ENCODE measurements at places on chromosomes 4 and X. TPM values are rescaled to one million over a fixed set of nuclear protein-coding genes. Genes with fewer than 3 reads are reported as not detected.

Gene MAGEE1
- total RNA-seq, result 0.29 TPM

DNA sequence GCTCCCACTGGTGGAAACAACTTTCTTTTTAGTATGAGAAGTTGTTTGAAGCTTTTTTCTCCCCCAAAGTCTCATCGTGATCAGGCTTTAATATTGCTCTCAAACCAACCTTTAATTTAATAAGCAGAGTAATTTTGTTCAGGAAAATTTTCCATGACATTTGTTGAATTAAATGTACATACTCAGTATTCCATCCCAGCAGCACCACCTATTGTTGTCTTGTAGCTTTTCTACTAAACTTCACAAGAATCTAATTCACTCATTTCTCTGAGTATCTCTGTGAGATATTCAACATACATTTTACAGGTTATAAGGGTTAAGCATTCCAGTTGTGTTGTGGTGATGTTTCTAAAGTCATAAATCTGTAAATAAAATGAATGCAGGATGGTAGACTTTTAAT, 218.3 kb upstream of the HAND2 start:
- DNase-seq, result peak; percentile 51
- H3K4me3 ChIP-seq, result no peak overlapping the region
- H3K27me3 ChIP-seq, result no peaks in the 10 kb centered on the region
- no peaks in the 10 kb centered on the region for H3K36me3 ChIP-seq
- no peaks in the 10 kb centered on the region for H3K4me1 ChIP-seq

DNA sequence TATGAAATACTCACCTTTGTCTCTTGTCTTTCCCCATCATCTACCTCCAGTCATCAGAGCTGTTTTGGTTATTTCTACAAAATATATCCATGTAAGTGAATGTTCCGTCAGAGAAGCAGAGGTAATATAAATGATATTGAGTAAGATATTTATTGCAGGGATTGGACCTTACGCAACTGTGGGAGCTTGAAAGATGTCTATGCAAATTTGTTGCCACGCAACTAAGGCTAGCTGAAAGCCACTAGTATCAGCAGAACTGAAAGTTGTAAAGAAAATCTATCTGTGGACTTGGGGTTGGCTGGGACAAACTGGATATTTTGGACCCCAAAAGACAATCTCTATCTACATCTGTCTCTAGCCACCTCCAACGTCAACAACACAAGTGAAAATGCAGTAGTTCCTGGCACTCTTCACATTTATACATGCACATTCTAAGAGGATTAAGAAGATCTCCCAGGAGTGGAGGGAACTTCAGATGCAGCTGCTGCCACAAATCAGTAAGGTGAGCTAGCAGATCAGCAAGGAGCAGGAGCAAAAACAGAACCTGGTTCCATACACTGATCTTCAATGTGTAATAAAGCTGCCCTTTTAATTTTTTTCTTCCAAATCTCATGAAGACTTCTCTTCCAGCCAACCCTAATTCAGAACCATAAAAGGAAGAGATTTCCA, 8.5 kb upstream of the CCSER1 start:
- H3K36me3 ChIP-seq, result no peaks in the 10 kb centered on the region
- H3K27me3 ChIP-seq, result no peaks in the 10 kb centered on the region
- no peak overlapping the region for H3K27ac ChIP-seq

DNA sequence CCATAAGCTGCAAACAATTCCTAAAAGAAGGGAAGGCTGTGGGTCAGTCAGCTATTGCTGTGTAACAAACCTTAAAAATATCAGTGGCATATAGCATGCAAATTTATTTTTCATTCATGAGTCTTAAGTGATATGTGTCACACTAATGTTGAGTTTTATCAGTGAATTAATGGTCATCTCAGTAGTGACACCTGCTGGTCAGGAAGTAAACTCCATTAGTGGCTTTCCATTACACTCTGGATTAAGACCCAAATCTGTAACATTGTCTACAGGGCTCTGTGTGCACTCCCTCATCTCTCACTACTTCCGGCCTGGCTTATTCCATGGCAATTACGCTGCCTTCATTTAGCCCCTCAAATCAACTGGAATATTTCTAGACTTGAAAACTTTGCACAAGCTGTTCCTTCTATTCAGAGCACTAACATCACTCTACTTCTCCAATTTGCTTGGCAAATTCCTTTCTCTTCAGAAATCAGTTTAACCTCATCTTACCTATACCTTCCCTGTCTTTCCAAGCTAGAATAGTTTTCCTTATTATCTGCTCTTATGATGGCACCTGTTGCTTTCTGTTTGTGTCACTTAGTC, 217.3 kb upstream of the TAPT1 start:
- DNase-seq, result no peak
- no peaks in the 10 kb centered on the region for H3K4me1 ChIP-seq
- H3K27me3 ChIP-seq, result no peaks in the 10 kb centered on the region
- no peak overlapping the region for H3K4me3 ChIP-seq
- H3K36me3 ChIP-seq, result no peaks in the 10 kb centered on the region
- H3K27ac ChIP-seq, result no peak overlapping the region

GRCh38 chr4:88952081-88952480, 104.9 kb downstream of the FAM13A start:
- no peaks in the 10 kb centered on the region for H3K4me1 ChIP-seq
- H3K27ac ChIP-seq, result no peak overlapping the region

Gene TMPRSS11A
- not detected for total RNA-seq

Gene TMEM144
- 4.1 TPM for total RNA-seq

DNA sequence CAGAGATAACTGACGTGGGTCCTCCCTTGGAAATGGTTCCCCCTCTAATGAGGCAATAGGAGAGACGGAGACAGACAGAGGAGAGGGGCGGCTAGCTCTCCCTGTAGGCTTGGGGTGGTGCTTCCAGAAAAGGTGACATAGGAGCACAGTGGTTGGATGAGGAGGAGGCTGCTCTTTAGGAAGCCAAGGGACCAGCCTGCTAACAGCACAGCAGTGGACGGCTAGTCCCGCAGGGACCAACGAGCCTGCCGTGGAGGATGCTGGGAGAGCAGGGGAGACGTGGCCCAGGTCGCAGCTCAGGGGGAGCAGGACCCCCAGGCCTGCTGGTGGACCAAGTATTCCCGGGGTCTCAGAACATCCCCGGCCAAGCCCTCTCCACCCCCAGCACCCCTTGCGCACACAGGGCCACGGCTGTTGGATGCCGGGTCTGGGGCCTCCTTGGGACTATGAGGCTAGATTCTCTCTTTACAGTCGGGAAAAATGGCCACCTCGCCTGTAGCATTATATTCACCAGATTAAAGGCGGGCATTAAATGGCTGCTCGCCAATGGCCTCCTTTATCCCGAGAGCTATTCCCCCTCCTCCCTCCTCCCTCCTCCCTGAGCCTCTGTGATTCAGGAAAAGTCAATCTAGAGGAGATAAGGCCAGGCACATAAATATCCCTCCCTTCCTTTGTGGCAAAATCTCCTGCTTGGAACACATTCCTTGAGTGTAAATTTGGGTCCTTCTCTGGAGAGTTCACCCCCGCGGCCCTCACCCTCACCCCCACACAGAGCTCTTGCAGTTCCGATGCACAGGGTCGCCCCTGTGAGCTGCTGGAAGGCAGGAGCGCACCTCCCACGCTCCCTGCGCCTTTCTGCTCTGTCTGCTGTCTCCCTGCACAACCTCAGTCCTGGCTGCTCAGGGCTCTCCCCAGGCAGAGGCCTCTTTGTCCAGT, 30.5 kb upstream of the NSG1 start:
- no peaks in the 10 kb centered on the region for H3K36me3 ChIP-seq
- no peak overlapping the region for H3K27ac ChIP-seq
- H3K4me3 ChIP-seq, result no peak overlapping the region
- no peaks in the 10 kb centered on the region for H3K4me1 ChIP-seq
- DNase-seq, result peak; percentile 27

- no peaks in the 10 kb centered on the region for H3K27me3 ChIP-seq
- peak overlapping the region; percentile 71 for H3K4me3 ChIP-seq
- DNase-seq, result peak; percentile 54
- no peaks in the 10 kb centered on the region for H3K4me1 ChIP-seq
- H3K27ac ChIP-seq, result peak overlapping the region; percentile 99
- H3K36me3 ChIP-seq, result peaks cover 25% of the 10 kb centered on the region
Measured at GRCh38 chrX:2928191-2928582, 952 bp downstream of the ARSD start.

DNA sequence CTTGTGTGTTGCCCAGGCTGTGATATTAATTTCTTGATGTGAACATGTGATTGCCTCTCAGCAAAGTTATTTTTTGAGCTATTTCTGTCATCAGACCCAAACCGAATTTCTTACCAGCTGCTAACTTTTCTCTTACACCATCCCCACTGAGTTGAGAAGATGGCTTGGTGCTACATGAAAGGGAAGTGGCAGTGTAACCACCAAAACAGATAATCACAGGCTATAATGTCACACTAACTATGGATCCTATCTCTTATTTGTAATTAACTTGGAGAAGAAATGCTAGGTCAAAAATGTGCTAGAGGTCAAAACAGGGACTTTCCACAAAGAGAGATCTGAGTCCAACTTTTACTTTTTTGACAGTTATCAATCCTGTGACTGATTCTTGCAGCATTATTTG, 43.8 kb downstream of the ELOVL6 start:
- no peak overlapping the region for H3K4me3 ChIP-seq
- H3K27ac ChIP-seq, result no peak overlapping the region
- H3K27me3 ChIP-seq, result no peaks in the 10 kb centered on the region
- H3K4me1 ChIP-seq, result no peaks in the 10 kb centered on the region
- no peak for DNase-seq
- no peaks in the 10 kb centered on the region for H3K36me3 ChIP-seq

Gene CD38
- 2.9 TPM for total RNA-seq

DNA sequence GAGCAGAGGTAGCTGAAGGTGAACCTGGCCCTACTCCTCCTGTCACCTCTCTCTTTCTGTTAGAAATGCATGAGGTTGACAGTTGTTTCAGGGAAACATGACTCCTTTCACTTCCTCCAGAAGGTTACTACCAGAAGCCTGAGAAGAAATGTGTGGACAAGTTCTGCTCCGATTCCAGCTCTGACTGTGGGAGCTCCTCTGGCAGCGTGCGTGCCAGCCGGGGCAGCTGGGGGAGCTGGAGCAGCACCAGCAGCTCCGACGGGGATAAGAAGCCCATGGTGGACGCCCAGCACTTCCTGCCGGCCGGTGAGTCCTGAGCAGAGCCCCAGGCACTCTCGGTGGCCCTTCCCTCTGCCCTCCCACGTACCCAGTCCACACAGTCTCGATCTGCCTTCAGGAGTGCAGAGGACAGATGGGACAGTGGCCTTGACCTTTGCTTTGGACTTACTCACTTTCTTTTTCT, 61.3 kb upstream of the TLR2 start:
- no peak overlapping the region for H3K4me3 ChIP-seq
- H3K4me1 ChIP-seq, result no peaks in the 10 kb centered on the region
- peaks cover 75% of the 10 kb centered on the region for H3K36me3 ChIP-seq
- no peak for DNase-seq
- no peak overlapping the region for H3K27ac ChIP-seq

GRCh38 chrX:104324461-104325212, 69.9 kb upstream of the ESX1 start:
- DNase-seq, result no peak
- H3K27me3 ChIP-seq, result no peaks in the 10 kb centered on the region
- H3K36me3 ChIP-seq, result no peaks in the 10 kb centered on the region
- H3K27ac ChIP-seq, result no peak overlapping the region
- H3K4me3 ChIP-seq, result no peak overlapping the region
- H3K4me1 ChIP-seq, result no peaks in the 10 kb centered on the region

GRCh38 chr4:138399081-138399480, 156.9 kb upstream of the SLC7A11 start:
- no peaks in the 10 kb centered on the region for H3K27me3 ChIP-seq
- H3K36me3 ChIP-seq, result no peaks in the 10 kb centered on the region
- no peak overlapping the region for H3K27ac ChIP-seq
- DNase-seq, result no peak
- H3K4me3 ChIP-seq, result no peak overlapping the region

DNA sequence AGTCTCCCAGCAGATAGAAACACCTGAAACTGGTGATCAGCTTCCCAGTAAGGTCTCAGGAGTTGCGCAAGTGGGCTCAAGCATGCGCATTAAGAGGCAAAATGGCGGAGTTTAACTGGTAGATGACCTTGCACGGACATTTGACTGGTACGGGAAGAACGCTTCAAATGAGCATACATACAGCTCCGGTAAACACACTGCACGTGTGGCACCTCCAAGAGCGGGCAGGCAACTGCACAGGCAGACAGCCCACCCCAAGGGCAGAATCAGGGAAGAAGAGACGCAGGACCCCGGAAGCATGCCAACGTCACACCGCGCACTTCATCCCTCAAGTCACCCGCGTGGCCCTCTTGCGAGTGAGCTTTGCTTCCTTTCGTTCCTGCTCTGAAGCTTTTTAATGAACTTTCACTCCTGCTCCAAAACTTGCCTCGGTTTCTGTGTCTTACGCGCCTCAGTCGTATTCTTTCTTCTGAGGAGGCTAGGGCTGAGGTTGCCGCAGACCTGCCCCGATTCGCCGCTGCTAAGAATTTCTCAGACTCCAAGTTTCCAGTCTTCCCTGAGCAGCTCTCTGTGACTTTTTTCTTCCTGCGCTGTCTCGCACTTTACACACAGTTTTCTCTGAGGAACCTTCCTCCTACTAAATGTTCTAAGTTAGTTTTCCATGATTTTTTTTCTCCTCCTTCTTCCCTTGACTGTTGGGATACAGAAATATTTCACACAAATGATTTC, 180.7 kb upstream of the ZFP42 start:
- no peaks in the 10 kb centered on the region for H3K4me1 ChIP-seq
- H3K27me3 ChIP-seq, result no peaks in the 10 kb centered on the region
- peak overlapping the region; percentile 48 for H3K27ac ChIP-seq
- peak; percentile 17 for DNase-seq
- no peaks in the 10 kb centered on the region for H3K36me3 ChIP-seq
- H3K4me3 ChIP-seq, result no peak overlapping the region

- H3K4me3 ChIP-seq, result no peak overlapping the region
- no peaks in the 10 kb centered on the region for H3K27me3 ChIP-seq
- H3K36me3 ChIP-seq, result no peaks in the 10 kb centered on the region
- no peak overlapping the region for H3K27ac ChIP-seq
- H3K4me1 ChIP-seq, result no peaks in the 10 kb centered on the region
Measured at GRCh38 chr4:24274381-24274941, 309.9 kb downstream of the DHX15 start.

DNA sequence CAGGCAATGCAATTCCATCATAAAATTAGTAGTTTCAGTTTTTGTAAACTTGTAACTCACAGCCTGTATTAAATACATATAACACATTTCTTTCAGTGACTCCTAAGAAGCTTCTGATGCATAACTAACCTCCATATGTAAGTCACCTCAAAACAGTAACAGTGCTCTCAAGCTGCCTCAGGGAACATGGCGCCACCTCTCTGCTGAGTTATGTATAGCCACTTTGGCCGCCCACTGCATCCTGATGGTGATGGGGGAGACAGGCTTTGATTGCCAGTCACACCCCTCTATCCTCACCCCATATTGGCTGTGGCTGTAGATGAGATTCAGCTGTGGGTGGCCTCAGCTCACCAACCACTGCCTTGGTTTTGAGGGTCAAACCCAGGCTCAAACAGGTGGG, 54.3 kb downstream of the LRBA start:
- H3K36me3 ChIP-seq, result peaks cover 10% of the 10 kb centered on the region
- no peak overlapping the region for H3K4me3 ChIP-seq
- peaks cover 12% of the 10 kb centered on the region for H3K4me1 ChIP-seq
- H3K27me3 ChIP-seq, result no peaks in the 10 kb centered on the region
- no peak overlapping the region for H3K27ac ChIP-seq

Gene MAOB
- total RNA-seq, result 11.2 TPM

- no peak for DNase-seq
- no peaks in the 10 kb centered on the region for H3K4me1 ChIP-seq
- H3K36me3 ChIP-seq, result no peaks in the 10 kb centered on the region
- no peaks in the 10 kb centered on the region for H3K27me3 ChIP-seq
- H3K27ac ChIP-seq, result no peak overlapping the region
Measured at GRCh38 chrX:10756441-10756840, 136.1 kb upstream of the MID1 start.

Gene MGAT4D
- not detected for total RNA-seq
